ENCODE measurements at places on chromosomes 2 and 18. TPM values are rescaled to one million over a fixed set of nuclear protein-coding genes. Genes with fewer than 3 reads are reported as not detected.

The ZNF804A gene
- total RNA-seq: 0.61 TPM

The DSC2 gene
- total RNA-seq: 33.4 TPM

The IRS1 gene
- total RNA-seq: 88.8 TPM

GRCh38 chr2:151721161-151721560, 13.1 kb downstream of the NEB start:
- no peak for DNase-seq

DNA sequence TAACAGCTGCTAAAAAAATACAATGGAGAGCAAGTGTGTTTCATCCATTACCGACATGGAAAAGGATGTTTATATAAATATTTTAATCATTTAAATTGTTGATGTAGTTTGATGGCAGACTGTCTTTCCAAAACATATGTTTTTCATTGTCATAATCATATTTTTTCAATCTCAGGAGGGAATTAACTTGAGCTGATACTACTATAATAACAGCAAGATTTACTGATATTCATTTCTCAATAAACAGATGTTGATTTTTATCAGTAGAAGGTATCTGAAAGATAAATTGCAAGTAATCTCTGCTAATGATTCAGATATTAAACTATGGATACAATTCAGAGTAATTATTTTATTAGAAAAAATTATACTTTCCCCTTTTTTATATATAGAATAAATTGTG, 274.9 kb upstream of the TMEFF2 start:
- DNase-seq: no peak

GRCh38 chr2:80496775-80497174, 192.2 kb upstream of the LRRTM1 start:
- DNase-seq: no peak
